ENCODE measurements at places on chromosomes 16 and 17.
A peak's percentile ranks its signal among the peaks of the same experiment; 100 is the strongest.

DNA sequence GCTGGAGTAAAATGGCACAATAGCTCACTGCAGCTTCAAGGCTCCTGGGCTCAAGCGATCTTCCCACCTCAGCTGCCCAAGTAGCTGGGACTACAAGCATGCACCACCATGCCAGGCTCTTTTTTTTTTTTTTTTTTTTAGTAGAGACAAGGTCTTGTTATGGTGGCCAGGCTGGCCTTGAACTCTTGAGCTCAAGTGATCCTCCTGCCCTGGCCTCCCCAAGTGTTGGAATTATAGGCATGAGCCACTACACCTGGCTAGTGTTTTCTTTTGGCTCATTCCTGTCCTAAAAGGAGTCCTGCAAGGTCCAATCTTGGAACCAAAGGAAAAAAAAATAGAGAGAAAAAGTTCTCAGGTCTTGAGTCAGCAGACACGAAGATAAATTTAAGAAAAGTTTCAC lies 30.8 kb downstream of the PKD1L3 start:
- DNase-seq, result no peak

- no peak for DNase-seq
These were observed 17.8 kb downstream of the STX8 start for GRCh38 chr17:9557857-9558256.

- DNase-seq, result peak; percentile 91
These were observed 5.7 kb downstream of the LDHD start for GRCh38 chr16:75110637-75111513.

DNA sequence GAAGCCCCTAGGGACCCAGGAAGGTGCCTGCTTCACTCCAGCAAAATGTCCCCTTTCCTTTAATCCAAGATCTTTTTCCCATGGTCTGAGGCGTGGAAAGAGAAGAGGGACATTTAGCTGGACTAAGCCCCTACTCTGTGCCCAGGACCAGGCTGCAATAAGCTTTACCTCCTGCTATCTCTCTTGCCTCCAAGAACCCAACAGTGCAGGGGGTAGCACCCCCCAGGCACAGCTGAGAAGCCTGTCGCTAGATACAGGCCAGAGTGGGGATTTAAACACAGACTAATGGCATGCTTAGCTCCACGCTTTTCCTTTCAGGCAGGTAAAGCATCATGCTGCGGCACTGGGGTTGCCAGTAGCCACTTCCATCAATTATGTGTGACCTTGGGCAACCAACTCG lies 24.5 kb upstream of the CCL1 start:
- no peak for DNase-seq

- no peak for DNase-seq
These were observed 40.9 kb downstream of the PIK3R5 start for GRCh38 chr17:8924595-8924994.
